Nucleus accumbens (tissue), 56 donors: ENCODE measurements at places on chromosomes 4 and X.

DNA sequence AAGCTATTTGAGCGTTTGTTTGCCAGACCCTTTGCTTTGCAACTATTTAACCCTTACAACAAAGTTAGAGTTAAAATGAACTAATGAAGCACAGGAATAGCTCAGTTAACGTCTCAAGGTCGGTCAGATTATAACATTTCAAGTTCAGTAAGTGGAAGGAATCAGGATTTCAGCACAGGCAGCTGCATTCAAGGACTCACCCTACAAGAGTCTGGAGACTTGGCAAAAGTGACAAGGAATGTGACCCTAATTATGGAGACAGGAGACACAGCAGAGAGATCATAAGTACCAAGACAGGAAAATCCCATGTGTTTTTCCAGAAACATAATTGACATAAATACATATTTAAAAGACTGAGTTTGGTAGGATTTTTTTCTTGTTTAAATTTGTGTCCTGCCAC is 1481.7 kb downstream of the TECRL start:
- no peak for DNase-seq

- DNase-seq: no peak
These were observed 8.0 kb upstream of the PRDX4 start for GRCh38 chrX:23659339-23659738.

DNA sequence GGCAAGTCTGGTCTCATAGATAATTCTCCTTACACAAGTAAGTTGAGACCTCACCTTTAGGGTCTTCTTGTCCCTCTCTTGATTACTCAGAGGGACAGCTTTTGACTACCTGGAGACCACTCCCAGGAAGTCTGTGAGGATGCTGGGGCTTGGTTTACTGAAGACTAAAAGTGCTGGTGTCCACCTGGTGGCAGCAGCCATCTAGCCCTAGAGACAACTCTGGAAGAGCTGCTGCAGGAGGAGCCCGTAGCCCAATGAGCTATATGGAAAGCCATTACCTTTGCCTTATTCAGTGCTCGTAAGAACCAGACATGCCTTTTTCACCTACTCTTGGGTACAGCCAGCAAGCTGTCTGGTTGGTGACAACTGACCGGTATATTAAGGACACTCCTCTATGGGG is 7.3 kb downstream of the FGFBP2 start:
- no peak for DNase-seq

- DNase-seq: no peak
These were observed 24.3 kb upstream of the TSPAN5 start for GRCh38 chr4:98682719-98683118.

- no peak for DNase-seq
These were observed 88.1 kb downstream of the NBDY start for GRCh38 chrX:56817179-56817578.

GRCh38 chr4:153521999-153522801 is 56.0 kb downstream of the TMEM131L start:
- DNase-seq: no peak

DNA sequence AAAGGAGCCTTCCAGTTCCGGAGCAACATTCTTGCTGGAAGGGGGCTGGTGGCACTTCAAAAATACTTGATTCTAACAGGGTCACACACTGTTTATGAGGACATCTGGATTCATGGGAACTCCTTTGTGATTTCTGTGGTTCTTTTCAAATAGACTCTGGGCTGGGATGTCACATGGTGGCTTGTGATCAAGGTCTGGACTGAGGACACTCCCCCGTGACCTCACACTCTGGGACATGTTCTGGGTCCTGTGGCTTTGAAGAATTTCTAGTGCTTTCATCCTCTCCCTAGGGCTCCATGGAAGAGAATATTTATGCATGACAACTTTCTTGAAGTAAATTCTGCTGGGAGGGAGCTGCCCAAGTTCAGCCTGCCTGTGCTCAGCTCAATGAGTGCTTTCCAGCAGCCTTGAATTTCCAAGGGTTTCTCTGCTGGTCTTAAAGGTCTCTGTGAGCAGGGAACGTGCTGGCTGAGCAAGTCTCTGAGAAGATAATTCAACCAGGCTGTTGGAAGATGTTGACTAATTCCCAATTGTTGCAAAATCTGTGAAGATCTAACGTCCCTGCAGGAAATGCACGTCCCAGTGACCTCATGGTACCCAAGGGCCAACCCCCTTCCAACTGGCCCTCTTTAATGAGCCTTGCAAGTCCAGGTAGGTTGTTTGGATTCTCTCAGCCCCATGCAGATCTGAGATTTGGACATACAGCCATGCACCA is 36.3 kb downstream of the GPR143 start:
- no peak for DNase-seq

GRCh38 chrX:109934935-109935334 is 68.0 kb upstream of the TMEM164 start:
- no peak for DNase-seq

DNA sequence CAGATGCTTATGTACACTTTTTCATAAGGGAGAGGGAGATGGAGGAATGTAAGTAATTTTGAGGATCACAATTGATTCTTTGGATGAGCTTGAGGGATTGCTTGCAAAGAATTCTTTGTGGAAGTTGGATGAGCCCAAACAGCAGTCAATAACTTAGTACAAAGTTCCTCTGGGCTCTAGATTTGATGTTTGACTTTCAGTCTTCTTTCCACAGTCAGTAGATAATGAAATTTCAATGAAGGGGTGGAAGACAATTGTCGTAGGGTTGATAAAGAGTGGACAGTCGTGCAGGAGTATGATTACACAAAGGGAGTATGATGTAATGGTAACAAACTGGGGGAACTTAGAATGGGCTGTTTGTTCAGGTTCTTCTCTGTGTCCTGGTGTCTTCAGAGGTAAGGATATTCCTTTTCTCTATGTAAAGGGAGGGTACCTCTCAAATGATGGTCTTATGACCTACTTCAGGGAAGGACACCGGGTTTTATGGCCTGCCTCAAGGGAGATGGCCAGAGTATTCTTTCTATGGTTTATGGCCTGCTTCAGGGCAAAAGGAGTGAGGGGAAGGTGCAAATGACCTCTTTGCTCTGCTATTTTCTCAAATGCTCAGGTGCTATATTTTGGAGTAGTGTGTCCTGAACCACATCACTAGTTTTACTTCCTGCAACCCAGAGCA is 1.7 kb upstream of the ABRAXAS1 start:
- no peak for DNase-seq

GRCh38 chrX:54921427-54922021 is 900 bp downstream of the TRO start:
- DNase-seq: no peak

GRCh38 chr4:144655491-144655890 is 9.5 kb downstream of the HHIP start:
- no peak for DNase-seq

DNA sequence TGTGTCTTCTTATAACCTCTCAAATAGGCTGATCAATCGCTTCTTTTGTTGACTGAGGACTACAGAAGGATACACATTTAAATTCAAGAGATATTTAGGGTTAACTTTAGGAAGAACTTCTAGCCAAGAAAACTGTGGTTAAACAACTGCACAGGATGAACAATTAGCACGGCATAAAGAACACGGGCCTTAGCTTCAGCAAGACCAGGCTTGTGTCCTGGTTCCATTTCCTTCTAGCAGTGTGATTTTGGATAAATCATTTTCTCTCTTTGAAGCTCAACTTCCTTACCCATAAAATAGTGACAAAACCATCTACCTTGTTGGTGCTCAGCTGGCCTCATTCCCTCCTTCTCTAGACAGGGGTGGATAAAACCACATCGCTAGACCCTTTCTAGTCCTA is 117.6 kb downstream of the TSPAN5 start:
- no peak for DNase-seq

DNA sequence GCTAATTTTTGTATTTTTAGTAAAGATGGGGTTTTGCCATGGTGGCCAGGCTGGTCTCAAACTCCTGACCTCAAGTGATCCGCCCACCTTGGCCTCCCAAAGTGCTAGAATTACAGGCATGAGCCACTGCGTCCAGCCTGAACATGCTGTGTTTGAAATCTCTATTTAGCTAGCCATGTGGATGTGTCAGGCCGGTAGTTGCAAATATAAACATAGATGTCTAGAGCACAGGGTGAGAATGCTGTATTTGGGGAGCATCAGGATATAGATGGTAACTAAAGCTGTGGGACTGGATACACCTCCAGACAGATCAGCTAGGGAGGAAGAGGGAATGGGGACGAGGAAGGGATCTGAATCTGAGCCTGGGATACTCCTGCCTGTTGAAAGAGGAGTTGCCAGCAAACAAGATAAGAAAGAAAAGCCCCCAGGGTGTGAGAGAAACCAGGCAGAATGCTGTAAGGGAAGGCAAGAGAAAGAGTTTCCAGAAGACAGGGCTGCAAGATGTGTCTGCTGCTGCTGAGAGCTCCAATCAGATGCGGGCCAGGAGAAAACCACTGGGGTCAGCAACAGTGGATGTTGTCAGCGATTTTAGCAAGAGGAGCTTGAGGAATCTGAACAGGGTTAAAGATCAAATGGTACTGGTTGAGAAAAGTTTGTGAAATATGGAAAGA is 177.4 kb downstream of the PALLD start:
- DNase-seq: no peak

DNA sequence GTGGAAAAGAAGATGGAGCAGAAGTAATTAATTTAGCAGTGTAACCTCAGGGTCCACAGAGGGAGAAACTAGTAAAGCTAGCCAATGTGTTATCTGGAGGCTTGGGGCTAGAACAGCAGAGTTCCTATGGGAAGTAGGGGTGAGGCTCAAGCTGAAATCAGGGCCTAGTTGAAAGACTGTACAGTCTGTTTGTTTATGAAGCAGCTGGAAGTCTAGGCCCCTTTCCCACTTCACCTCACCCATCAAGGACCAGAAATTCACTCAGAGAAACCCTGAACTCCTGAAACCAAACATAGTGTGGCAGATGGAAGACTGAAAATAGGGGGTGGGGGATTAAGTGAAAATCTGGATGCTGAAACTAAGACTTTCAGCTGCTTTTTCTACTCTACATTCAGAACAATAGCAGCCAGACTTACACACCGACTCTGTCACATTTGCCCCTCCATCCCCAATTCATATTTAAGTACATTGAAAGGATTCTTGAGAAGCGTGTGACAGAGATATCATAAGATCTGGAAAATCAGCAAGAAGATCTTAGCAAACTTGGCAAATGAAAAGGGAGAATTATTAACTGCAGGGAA is 32.6 kb upstream of the FAM241A start:
- no peak for DNase-seq

DNA sequence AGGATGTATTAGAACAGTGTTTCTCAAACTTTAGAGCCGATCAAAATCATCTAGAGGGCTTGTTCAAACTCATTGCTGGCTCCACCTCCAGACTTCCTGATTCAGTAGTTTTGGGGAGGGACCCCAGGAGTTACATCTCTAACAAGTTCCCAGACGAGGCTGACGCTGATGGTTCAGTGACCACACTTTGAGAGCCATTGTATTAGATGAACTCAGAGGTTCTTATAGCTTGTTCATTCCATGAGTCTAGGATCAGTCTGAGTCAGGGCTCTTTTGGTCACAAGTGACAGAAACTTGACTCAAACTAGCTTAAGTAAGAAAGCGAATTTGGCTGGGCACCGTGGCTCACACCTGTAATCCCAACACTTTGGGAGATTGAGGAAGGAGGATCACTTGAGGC is 11.5 kb upstream of the ADGRG2 start:
- no peak for DNase-seq

DNA sequence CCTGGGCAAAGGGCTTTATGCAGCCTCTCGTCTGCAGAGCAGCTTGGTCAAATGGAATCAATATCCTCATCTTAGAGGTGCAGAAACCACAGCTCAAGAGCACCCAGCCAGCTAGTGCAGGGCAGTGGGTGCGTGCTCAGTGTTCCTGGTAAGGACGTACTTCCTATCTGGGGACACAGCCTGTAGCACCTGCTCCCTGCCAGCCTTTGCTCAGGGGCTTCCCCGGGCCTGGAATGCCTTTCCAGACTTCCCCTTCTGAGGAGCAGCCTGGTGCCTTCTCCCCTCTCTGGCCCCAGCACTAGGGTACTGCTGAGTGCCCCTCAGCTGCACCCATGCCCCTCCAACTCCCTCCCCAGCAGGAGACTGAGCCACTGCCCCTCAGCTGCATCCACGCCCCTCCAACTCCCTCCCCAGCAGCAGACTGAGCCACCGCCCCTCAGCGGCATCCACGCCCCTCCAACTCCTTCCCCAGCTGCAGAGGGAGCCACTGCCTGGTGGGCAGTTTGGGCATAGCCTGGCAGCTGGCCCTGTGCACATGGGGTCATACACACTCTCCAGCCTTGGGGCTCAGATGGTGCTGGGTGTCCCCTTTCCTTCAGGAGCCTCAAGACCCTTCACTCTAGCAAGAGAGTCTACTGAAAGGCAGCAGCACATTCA is 42.2 kb upstream of the AFAP1 start:
- DNase-seq: no peak

GRCh38 chrX:96579252-96579651 is 105.4 kb upstream of the DIAPH2 start:
- DNase-seq: no peak

- no peak for DNase-seq
These were observed 259.8 kb downstream of the NR3C2 start for GRCh38 chr4:148182230-148182911.

DNA sequence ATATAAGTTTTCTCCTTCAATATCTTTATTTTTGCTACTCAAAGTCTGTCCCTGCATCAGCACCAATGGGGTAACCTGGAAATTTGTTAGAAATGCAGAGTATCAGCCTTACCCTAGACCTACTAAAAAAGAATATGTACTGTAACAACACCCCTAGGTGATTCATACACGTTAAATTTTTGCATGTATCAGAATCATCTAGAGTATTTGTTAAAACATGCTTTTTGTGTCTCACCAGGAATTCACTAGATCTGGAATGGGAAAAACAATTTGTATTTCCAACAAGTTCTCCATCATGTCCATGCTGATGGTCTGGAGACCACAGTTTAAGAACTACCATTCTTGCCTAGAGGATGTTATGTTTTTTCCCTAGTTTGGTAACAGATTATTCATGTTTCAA is 196.0 kb upstream of the EDNRA start:
- no peak for DNase-seq

GRCh38 chr4:74109870-74110605 is 11.0 kb upstream of the CXCL2 start:
- DNase-seq: no peak

DNA sequence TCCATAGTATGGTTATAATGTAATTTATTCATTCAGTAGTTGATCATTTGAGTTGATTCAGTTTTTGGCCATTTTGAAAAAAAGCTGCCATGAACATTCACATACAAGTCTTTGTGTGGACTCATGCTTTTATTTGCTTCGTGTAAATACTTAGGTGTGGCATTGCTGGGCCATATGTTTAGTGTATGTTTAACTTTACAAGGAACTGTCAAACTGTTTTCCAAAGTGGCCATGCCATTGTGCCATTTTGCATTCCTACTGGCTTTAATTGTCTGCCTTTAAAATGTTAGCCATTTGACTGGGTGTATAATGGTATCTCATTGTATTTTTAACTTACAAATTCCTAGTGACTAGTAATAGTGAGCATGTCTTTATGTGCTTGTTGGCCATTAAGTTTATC is 8.8 kb downstream of the MTM1 start:
- DNase-seq: no peak

GRCh38 chrX:154411981-154412340 is 622 bp downstream of the TAFAZZIN start:
- DNase-seq: peak; percentile 10

GRCh38 chr4:140931911-140932310 is 175.7 kb upstream of the TBC1D9 start:
- DNase-seq: no peak
